ENCODE measurements at places on chromosomes 6 and 20. TPM values are rescaled to one million over a fixed set of nuclear protein-coding genes. Genes with fewer than 3 reads are reported as not detected.

The OR10C1 gene
- total RNA-seq: not detected

The TINAG gene
- total RNA-seq: not detected

- H3K4me3 ChIP-seq: no peak overlapping the region
- DNase-seq: no peak
- no peak overlapping the region for H3K27ac ChIP-seq
- no peaks in the 10 kb centered on the region for H3K36me3 ChIP-seq
- no peaks in the 10 kb centered on the region for H3K4me1 ChIP-seq
- no peaks in the 10 kb centered on the region for H3K27me3 ChIP-seq
Measured at GRCh38 chr6:114521926-114522325, 179.1 kb upstream of the HS3ST5 start.

DNA sequence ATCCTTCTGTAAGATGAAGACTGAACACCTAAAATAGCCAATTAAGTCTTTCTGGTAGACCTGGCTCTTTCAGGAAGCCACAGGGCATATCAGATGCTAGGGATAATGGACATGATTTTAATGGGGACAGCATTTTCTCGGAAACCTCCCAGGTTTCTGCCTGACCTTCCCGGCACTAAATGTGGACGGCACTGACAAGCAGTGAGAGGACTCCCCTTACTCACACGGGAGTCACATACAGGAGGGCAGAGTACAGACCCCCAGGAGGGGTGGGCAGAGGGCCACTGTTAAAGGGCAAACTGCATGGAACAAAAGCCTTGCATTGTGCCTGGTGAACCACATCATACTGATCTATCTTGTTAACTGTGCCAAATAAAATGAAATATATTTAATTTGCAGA, 19.9 kb downstream of the PSMG4 start:
- H3K27me3 ChIP-seq: no peaks in the 10 kb centered on the region
- DNase-seq: no peak
- H3K27ac ChIP-seq: no peak overlapping the region
- no peak overlapping the region for H3K4me3 ChIP-seq
- H3K36me3 ChIP-seq: no peaks in the 10 kb centered on the region
- peaks cover 3% of the 10 kb centered on the region for H3K4me1 ChIP-seq

DNA sequence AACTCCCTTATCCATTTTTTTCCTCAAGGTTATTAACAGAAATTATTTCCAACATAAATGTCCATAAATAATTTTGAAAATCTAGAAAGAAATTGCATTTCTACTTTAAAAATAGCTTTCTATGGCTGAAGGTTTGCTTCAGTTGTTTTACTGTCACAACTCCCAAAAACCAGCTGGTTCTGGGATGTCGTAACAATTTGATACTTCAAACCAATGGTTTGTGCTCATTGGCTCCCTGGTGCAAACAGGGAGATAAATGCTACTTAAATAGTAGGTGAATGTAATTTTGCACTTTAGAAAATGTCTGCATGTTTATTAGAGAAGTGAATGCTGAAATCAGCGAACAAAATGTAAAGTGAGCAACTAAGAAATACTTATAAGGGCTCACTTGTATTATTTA, 31.1 kb downstream of the LAMA2 start:
- H3K36me3 ChIP-seq: no peaks in the 10 kb centered on the region
- no peak overlapping the region for H3K4me3 ChIP-seq
- H3K27me3 ChIP-seq: no peaks in the 10 kb centered on the region

Measured in activated CD4-positive, alpha-beta T cell treated with anti-CD3 and anti-CD28 coated beads, Interleukin-2, amount 10 ng/mL, durations not matched to agents 7 days and 5 days (primary cell).